ENCODE measurements at places on chromosomes 3 and 15.

GRCh38 chr3:58414538-58415197, 19.0 kb downstream of the PDHB start:
- peak; percentile 67 for DNase-seq

- no peak for DNase-seq
Observed at GRCh38 chr3:155018621-155019330, 61.3 kb upstream of the MME start.

DNA sequence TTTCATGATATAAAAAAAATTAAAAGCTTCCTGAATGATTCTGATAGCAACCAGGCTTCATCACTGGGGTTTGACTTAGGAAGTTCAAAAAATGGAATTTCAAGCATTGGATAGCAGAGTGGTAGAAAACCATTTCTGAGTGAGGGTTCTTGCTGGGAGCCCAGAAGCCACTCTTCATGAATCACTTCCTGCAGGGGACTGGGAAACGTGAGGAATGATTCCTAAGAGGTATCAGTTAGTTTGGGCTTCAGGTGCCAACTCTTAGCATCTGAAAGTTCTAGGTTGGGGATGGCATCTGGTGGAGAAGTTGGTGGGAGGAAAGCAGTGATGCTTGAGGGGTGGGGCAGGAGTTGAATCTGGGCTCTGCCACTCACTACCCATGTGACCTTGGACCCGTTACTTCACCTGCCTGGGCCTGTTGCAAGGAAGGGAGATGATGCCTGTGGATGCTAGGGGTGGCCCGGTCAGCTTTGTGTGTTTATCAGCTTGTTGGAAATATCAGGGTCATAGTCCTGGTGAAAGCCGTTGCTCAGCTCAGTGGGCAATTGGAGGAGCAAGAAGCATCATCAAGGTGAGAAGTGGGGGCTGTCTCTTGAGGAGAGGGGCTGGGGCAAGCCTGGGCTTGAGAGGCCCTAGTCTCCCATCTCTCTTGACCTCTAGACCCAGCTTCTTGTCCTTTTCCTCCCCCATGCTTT, 37.0 kb upstream of the TNFAIP8L3 start:
- DNase-seq, result no peak

GRCh38 chr3:163422671-163423070, 1655.6 kb downstream of the SI start:
- DNase-seq, result no peak

DNA sequence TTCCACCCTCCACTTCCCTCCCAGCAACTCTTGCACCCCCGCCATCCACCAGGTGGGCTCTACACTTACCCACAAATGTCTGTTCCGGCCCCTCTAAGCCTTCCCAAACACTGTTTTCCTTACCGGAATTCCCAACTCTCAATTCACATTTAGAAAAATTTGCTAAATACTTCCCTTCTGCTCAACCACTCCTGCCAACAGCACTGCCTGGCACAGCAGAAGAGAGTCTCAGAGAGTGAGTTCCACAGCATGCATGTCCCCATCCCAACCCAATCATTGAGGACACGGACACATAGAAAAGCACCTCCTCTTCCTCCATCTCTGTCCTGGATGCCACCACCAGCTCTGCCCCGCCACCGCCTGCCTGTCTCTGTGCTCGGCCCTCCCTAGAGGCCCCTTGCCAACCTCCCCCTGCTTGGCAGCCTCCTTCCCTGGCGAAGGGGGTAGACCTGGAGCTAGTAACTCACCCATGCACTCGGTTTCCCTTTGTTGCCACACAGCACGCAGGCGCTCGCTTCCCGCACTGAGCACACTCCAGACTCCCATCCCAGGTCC, 66.2 kb upstream of the SLC6A1 start:
- DNase-seq, result no peak

GRCh38 chr3:111668888-111669488, 73.8 kb upstream of the ZBED2 start:
- DNase-seq, result peak; percentile 59

DNA sequence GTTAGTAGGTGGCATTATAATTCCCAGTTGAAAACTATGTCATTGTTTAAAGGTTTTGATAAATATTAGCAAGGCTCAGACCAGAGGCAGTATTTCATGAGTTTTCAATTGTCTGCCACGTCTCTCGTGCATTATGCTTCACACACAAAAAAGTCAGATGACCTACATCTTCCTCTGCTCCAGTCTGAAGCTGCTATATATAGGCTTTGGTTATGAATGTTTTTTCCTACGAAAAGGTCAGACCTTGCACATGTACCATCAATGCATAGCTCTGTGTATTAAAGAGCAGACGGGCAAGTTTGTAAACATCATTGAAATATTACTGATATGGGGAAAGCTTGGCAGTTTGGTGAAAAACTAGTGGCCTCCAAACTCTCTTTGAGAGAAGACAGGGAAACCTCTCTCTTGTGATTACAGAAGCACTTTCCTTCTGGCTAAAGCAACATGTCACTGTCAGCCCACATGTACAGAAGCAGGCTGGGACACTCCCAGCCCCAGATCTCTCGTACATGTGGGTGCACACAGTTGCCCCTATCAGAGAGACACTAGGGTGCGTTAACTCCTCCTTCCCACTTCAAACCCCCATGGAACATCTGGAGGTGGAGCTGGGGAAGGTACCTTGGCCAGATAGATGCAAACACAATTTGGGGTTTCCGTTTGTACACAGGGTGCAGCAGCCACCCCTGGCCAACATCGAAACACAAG, 184.0 kb upstream of the BCL6 start:
- no peak for DNase-seq

GRCh38 chr3:197426121-197426566, 127.7 kb upstream of the DLG1 start:
- no peak for DNase-seq

- no peak for DNase-seq
Observed at GRCh38 chr3:139131951-139132350, 87.3 kb upstream of the PRR23C start.

DNA sequence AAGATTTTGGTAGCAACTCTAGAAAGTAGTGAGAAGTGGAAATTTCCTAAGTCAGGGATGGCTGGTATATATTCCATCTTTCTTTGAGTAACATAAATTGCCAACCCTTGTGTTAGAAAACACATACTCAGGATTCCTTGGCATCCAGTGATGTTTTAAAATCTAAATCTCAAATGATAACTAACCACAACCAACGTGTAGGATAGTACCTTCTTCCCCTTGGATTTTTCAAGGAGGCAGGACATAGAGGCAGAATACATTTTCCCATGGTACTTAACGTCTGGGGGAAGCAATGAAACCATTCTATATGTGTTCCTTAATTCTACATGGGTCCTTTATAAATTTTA, 93.4 kb downstream of the WDR76 start:
- no peak for DNase-seq

DNA sequence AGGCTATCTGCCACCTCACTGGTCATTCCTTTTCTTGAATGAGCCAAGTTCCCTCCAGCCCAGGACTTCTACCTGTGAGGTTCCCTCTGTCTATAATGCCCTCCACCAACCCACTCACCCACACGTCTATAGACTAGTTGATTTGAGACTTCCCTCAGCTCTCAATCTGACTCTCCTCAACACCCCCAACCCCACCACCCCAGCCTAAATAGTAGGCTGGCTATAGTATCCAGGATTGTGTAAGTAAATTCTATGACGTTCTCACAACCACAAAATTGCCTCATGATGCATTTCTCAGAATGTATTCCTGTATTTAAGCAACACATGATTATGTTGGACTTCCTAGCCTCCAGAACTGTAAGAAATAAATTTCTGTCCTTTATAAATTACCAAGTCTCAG, 2.2 kb downstream of the PLSCR1 start:
- DNase-seq, result peak; percentile 19

GRCh38 chr3:186093271-186093900, 15.5 kb downstream of the ETV5 start:
- DNase-seq, result no peak

GRCh38 chr3:152606146-152606545, 228.8 kb upstream of the P2RY1 start:
- no peak for DNase-seq

GRCh38 chr15:68177742-68178141, 27.4 kb downstream of the CALML4 start:
- DNase-seq, result no peak

GRCh38 chr3:183500981-183501704, 54.4 kb downstream of the KLHL6 start:
- DNase-seq, result no peak

DNA sequence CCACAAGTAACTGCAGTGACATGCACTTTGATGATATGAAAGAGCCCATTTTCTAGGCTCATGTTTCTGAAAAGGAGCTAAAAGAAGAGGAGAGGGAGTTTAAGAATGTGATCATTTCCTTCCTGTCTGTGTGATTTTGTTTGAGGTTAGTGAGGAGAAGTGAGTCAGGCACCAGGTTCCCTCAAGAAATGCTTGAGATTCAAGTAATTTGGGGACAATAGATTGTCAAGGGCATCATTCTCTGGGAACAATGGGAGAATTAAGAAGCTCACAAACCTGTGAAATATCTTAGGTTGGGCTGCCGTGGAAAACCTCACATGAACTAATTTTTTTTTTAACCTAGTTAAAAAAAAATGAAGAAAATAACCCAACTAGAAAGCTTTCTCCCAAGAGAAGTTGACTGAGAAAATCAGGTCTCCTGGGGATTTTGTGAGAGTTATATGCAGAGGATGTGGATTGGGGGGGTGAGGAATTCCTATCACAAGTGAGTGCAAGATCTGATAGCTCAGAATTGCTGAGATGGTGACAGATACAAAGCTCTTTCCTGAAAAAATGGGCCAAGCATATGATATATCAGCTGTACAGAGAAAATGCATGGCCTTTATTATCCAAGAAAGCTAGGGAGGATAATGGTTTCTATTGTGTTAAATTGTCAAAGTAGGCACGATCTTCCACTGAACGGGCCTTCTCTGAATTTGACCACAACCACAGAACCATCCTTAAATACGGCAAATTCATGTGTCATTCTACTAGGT, 203.3 kb downstream of the FEZF2 start:
- no peak for DNase-seq

- no peak for DNase-seq
Observed at GRCh38 chr15:90056529-90056928, 45.7 kb downstream of the IDH2 start.

DNA sequence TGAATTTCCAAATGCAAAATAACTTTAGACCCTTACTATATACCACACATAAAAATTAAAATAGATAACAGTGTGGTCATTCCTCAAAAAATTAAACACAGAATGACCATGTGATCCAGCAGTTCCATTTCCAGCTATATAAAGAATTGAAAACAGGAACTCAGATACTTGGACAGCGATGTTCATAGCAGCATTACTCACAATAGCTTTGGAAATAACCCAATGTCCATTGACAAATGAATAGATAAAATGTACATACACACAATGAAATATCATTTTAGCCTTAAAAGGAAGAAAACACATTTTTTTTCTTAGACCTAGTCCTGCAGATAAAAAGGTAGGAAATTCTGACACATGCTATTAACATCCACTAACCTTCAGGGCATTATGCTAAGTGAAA, 26.7 kb downstream of the RAD51 start:
- no peak for DNase-seq

GRCh38 chr3:57961828-57962447, 46.3 kb upstream of the FLNB start:
- peak; percentile 30 for DNase-seq

DNA sequence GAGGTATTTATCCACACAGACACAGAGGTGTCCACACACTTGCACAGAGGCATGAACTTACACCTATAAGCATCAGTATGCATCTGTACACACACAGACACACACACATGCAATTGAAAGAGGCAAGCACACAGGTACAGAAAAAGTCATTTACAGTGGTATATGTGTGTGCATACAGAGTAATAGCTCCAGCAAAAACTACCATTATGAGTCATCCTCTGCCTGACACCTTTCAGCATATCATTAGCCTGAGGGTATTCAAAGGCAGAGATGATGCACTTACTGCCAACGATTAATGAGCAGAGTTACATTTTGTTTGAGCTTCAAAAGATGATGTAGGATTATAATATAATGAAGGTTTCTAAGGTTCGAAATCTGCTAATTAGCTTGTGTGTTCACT, 100.3 kb upstream of the TPRG1 start:
- peak; percentile 73 for DNase-seq

Measured in activated CD4-positive, alpha-beta T cell treated with anti-CD3 and anti-CD28 coated beads, Interleukin-2, Interleukin-6, amounts not matched to agents 100 ng/mL and 50 ng/mL, durations not matched to agents 16 hours and 8 hours (primary cell).